ENCODE measurements at places on chromosomes 11 and 22.
A peak's percentile ranks its signal among the peaks of the same experiment; 100 is the strongest.

- peak; percentile 24 for DNase-seq
Measured at GRCh38 chr22:49289822-49290679, 537.6 kb downstream of the BRD1 start.

GRCh38 chr22:42930810-42931420 is 73.8 kb upstream of the ARFGAP3 start:
- no peak for DNase-seq

- DNase-seq: no peak
Measured at GRCh38 chr11:133955945-133956421, 785 bp downstream of the IGSF9B start.

DNA sequence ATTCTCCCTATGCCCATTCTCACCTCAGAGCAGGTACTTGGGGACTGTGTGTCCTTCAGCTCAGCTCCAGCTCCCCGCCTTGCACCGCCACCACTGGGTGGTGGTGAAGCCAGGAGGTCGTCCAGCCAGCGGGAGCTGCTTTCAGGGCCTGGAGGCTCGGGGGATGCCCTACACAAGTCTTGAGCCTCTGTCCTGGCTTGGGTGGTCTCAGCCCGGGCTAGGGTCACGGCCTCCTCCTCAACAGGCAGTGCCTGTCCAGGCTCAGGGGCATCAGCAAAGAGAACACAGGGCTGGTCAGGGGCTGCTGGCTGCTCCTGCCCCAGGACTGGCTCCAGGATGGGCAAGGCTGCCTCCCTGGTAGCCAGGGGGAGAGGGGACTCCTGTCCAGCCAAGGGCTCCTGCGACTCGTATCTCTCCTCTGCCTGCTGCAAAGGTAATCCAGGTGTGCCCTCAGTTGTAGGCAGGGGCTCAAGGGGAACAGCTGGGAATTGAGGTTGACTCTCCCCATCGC is 12.2 kb downstream of the TNKS1BP1 start:
- no peak for DNase-seq

GRCh38 chr11:69493931-69494821 is 12.7 kb downstream of the LINC01488 start:
- no peak for DNase-seq

- DNase-seq: no peak
Measured at GRCh38 chr11:121478226-121478894, 25.6 kb upstream of the SORL1-AS1 start.
